Activated CD4-positive, alpha-beta T cell treated with anti-CD3 and anti-CD28 coated beads for 36 hours (primary cell): ENCODE measurements at places on chromosomes 1 and 21. TPM values are rescaled to one million over a fixed set of nuclear protein-coding genes. Genes with fewer than 3 reads are reported as not detected.

Gene GREM2
- total RNA-seq = 0.07 TPM

Gene PRAMEF15
- total RNA-seq = not detected

Gene RPTN
- not detected for total RNA-seq

Gene FAM167B
- total RNA-seq = 0.72 TPM

Gene FCRL5
- total RNA-seq = not detected

Gene IL23R
- total RNA-seq = 7.1 TPM

Gene FCRLA
- not detected for total RNA-seq

Gene MEAF6
- 66.8 TPM for total RNA-seq

GRCh38 chr1:39988618-39989343 lies 33.8 kb downstream of the MFSD2A start:
- DNase-seq = no peak

- no peak for DNase-seq
These were observed 21.0 kb downstream of the EPHA2 start for GRCh38 chr1:16134906-16135305.

- DNase-seq = no peak
These were observed 27.7 kb downstream of the RAB7B start for GRCh38 chr1:205975387-205975998.

- no peak for DNase-seq
These were observed 12.1 kb upstream of the FAM43B start for GRCh38 chr1:20540281-20540680.

GRCh38 chr1:149848340-149849110 lies 50.8 kb upstream of the BOLA1 start:
- DNase-seq = no peak

DNA sequence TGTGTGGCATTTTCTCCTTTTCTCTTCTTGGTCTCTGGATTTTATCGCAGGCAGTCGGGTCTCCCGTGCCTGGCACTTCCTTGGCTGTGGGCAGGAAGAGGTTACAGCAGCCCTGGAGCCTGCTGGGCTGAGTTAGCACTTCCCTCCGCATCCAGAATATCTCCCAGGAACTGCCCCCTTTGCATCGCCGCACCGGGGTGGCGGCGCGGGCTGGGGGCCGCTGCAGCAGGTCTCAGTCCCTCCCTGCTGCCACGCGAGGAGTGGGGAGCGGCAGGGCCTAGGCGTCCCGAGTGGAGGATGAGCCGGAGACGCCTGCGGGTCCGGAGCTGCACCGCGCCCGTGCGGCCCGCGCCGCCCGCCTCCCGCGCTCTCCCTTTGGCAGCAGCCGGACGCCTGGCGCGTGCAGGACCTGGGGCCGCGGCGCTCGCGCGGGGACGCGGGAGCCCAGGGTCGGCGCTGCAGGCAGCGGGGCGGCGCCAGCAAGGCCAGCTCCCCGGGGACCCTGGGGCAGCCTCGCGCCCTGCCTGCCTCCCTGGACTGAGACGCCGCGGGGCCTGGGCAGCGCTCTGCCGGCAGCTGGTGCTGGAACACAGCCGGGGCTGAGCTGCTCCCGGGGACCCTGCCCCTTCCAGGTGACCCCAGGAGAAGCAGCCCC lies 192.8 kb downstream of the PRDM2 start:
- peak; percentile 6 for DNase-seq

DNA sequence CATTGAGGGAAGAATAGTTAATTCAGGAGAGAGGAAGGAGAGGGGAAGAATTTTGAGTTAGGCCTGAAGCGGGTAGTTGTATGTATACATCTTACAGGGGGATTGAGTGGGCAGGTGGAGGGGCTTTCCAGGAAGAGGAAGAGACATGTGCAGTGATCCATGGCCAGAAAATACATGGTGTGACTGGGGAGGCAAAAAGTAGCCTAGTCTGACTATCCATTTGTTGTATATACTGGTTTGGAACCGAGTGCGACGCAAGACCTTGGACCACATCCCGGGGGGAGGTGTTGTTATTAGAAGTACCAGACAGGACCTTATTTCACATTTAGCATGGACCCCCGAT lies 158.3 kb downstream of the SDCCAG8 start:
- DNase-seq = no peak

DNA sequence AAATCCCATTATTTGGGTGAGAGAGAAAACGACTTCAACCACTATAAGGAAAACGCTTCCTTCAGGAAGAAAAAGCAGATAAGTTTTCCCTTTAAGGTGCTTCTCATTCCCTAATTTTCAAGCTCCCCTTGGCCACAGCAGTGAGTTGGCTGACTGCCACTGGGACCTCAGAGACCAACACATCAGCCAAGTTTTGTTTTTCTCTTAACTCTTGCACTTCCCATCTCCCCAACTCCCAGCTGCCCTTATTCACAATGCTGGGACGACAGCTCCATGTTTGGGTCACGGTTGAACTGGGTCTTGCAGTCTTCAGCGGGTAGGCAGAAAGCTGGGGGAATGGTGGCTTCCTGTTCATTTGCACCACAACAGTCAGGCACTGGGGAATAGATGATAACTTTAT lies 18.9 kb downstream of the SGIP1 start:
- no peak for DNase-seq

DNA sequence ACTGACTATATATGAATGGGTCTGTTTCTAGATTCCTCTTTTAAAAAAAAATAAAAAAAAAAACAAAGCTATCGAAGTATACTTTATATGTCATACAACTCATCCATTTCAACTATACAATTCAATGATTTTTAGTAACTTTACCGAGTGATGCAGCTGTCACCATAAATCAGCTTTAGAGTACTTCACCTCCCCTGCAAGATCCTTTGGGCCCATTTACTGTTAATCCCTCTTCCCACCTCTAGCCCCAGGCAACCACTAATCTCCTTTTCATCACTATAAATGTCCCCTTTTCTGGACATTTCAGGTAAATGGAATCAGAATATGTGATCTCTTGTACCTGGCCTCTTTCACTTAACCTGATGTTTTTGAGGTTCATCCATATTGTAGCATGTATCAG lies 133.9 kb downstream of the PEX14 start:
- no peak for DNase-seq

DNA sequence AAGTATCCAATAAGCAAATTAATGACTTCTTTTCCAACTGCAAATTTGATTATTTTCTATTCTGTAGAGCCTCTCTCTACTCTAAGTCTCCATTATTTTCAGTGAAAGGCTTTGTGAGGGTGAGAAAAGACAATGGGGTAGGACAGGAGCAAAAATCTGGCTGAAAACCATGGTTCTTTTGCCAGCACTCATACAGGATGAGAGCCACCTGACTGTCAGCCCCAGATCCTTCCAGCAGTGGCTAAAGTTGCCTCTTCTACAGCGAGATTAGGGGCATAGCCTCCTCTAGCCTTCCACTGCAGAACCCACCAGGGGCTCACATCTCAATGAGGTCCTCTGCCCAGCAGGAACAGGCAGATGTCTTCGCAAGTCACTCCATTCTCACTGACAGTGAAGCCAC lies 23.7 kb downstream of the NMNAT2 start:
- no peak for DNase-seq

DNA sequence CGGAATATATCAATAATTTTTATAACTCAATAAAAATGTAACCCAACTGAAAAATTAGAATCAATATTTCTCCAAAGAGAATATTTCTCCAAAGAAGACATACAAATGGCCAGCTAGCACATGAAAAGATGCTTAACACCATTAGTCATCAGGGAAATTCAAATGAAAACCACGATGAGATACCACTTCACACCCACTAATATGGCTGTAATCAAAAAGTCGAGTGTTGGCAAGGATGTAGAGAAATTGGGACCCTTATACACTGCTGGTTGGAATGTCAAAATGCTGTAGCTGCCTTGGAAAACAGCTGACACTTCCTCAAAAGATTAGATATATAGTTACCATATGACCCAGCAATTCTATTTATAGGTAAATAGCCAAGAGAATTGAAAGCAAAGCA lies 133.0 kb downstream of the GPR52 start:
- no peak for DNase-seq

GRCh38 chr1:168466092-168466713 lies 77.6 kb downstream of the XCL2 start:
- peak; percentile 77 for DNase-seq

GRCh38 chr1:181094416-181095212 lies 6.1 kb downstream of the IER5 start:
- no peak for DNase-seq

- no peak for DNase-seq
These were observed 1321.2 kb downstream of the NCAM2 start for GRCh38 chr21:22319435-22319834.

DNA sequence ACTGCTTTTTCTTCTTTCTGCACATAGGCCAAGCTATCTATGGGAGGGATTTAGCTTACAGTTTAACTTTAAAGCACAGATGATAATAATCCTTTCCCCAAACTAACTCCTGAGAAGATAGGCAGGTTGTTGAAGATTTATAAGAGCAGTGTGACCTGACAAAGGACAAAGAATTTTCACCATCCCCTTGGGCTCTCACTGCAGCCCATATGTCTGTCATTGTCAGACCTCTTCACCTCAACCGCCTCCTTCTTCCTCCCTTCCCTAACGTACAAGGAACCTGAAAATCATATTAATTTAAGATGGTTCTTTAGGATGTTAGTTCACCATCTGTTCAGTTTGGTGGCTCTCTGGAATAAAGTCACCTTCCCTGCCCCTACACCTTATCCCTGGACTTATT lies 5.0 kb downstream of the RNU1-2 start:
- DNase-seq = no peak

DNA sequence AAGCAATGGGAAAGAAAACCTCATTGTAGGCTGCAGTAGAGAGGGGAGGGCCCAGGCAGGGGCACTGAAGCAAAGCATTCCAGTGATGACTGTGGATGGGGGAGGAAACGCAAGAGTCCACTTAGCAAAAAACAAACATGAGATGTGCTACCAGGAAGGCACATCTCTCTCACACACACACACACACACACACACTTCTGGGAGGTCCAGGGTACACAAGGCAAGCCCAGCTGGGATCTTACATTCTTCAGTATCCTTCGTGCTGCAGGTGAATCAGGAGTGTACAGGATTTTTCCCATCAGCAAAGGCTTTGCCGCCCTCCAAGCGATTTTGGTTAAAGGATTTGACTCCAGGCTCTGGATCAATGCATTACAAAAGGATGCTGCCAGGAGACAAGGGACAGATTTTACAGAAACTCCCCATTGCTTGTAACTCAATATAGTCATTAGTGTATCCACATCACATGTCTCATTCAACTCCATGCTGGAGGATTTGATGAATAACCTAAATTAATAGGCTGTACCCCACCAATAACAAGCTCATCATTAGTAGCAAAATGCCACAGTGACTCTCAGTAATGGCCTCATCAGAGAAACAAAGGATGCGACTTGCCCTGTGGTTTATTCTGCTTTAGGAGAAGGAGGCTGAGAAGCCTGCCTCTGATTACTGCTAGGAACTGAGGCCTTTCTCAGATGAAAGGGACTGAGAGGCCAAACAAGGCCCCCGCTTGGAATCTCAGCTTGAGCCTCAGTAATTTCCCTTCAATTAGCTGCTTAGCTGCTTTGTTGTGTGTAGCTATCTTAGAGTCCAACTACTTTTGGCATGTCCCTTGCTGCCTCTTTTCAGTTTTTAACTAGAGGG lies 41.6 kb downstream of the ABCA4 start:
- DNase-seq = no peak

DNA sequence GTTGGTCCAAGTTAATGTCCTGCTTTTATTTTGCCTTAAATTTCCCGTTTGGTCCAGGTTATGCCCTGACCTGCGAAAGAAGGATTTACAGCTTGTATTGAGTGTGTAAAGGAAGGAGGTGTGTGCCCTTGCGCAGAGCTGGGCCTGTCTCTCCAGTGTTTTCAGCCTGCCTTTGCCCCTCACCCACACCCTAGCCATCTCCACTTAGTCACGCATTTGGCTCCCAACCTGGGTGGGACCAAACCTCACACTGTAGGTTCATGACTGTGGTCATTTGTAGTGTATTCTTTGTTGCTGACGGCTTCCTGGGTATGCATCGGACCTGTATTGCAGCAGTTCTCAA lies 572 bp upstream of the SRSF10 start:
- peak; percentile 76 for DNase-seq

DNA sequence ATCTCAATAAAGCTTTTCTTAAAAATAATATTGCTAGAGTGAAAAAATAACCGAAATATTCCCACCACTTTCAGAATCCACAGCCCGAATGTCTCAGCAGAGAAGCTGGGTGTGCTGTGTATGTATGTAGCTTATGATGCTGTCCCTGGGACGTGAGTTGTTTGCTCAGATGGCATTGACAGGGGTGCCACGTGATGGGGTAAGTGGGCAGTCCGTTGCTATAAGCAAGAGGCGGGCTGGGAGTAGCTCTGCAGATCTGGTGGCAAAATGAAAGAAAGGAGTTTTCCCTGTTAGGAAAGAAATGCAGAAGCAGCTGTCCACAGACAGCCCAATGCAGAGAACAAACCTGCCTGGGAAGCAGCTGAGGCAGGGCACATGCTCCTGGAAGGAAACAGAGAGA lies 3.8 kb upstream of the FAM20B start:
- DNase-seq = no peak
